ENCODE measurements at places on chromosomes 6 and 20. TPM values are rescaled to one million over a fixed set of nuclear protein-coding genes. Genes with fewer than 3 reads are reported as not detected.

Gene MCM8
- total RNA-seq: 7.2 TPM

GRCh38 chr20:38304845-38305447, 990 bp downstream of the BPI start:
- no peak overlapping the region for H3K4me3 ChIP-seq
- H3K36me3 ChIP-seq: no peaks in the 10 kb centered on the region
- no peaks in the 10 kb centered on the region for H3K27me3 ChIP-seq
- DNase-seq: no peak
- no peaks in the 10 kb centered on the region for H3K4me1 ChIP-seq
- no peak overlapping the region for H3K27ac ChIP-seq

- H3K27ac ChIP-seq: no peak overlapping the region
- no peak for DNase-seq
- H3K4me3 ChIP-seq: no peak overlapping the region
- H3K36me3 ChIP-seq: no peaks in the 10 kb centered on the region
- no peaks in the 10 kb centered on the region for H3K27me3 ChIP-seq
- no peaks in the 10 kb centered on the region for H3K4me1 ChIP-seq
These were observed 72.3 kb downstream of the NCOA7 start for GRCh38 chr6:125863023-125863422.

DNA sequence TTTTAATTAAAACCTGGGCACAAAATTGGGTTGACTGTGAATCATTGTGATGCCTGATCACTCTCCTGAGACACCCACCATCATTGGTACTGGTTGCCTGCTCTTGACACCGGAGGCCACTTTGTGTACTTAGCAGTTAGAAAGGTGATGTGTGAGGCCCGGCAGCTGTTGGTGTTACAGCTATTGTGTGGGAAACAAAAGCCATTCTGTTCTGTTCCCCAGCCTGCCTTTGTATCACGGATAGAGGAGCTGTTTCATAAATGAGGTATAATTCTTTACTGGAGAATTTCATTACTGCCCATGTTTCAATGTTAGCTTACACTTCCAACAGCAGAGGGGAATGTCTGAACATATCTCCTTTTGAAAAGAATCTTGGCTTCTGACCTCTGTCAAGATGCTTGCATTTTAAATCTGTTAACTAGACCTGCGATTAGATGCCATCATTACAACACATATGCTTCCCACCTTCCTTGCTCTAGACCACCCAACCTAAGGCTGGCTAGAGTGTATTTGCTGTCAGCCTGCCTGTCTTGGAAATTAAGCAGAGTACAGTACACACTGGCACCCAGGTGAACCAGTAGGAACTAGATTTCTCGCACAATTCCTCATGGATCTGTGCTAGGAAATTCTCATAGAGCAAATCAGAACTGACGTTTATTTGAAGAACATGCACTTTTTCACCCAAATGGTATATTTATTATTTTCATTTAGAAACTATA, 142.4 kb upstream of the INSM1 start:
- no peaks in the 10 kb centered on the region for H3K27me3 ChIP-seq
- no peak overlapping the region for H3K4me3 ChIP-seq
- no peaks in the 10 kb centered on the region for H3K36me3 ChIP-seq
- H3K4me1 ChIP-seq: no peaks in the 10 kb centered on the region
- H3K27ac ChIP-seq: no peak overlapping the region

Gene MAP7
- total RNA-seq: 1.8 TPM

Gene LTA
- not detected for total RNA-seq

DNA sequence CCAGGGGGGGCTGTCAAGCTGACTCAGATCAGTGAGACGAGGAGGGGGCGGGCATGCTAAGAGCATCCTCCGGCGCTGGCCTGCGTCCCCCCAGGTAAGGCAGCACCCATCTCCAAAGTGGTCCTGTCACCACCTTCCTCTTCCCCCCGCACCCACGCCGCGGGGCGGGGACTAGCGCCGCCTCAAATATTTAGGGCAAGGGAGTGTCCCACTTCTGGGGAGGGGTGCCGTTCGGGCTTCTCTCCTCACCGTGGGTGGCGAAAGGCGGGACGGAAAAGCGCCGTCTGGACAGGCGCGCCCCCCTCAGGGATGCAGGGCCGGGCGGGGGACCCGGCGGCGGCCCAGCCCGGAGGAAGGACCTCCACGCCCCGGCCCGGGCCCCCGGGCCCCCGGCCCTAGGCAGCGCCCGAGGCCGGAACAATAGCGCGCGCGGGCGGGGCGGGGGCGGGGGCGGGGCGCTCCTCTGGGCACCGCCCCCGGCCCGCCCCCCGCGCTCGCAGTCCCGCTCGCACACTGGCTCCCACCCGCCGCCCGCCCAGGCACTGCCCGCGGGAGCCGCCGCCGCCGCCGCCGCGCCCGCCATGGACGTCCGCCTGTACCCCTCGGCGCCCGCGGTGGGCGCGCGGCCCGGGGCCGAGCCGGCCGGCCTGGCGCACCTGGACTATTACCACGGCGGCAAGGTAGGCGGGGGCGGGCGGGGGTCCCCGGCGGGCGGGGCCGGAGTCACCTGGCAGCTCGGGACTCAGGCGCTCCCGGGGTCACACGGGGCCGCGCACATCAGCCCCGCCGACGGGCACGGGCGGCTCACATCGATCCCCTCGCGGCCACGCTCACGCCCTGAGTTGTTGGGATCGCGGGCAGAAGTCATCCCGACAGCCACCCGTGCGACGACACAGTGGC, at the start of gene TOX2:
TSS of gene TOX2 (plus strand) at position 542 of the 900 bp plus-strand sequence. CDS start at position 582, 40 bp downstream.
- peaks cover 7% of the 10 kb centered on the region for H3K4me1 ChIP-seq
- no peak for DNase-seq
- H3K4me3 ChIP-seq: peak within 1 kb of the TSS; percentile 46
- H3K27ac ChIP-seq: peak within 1 kb of the TSS; percentile 78
- H3K27me3 ChIP-seq: peaks cover 42% of the 10 kb centered on the region

Gene RCAN2
- 13.2 TPM for total RNA-seq

Gene MYL9
- 1,729 TPM for total RNA-seq

Gene GPLD1
- total RNA-seq: 7.2 TPM

DNA sequence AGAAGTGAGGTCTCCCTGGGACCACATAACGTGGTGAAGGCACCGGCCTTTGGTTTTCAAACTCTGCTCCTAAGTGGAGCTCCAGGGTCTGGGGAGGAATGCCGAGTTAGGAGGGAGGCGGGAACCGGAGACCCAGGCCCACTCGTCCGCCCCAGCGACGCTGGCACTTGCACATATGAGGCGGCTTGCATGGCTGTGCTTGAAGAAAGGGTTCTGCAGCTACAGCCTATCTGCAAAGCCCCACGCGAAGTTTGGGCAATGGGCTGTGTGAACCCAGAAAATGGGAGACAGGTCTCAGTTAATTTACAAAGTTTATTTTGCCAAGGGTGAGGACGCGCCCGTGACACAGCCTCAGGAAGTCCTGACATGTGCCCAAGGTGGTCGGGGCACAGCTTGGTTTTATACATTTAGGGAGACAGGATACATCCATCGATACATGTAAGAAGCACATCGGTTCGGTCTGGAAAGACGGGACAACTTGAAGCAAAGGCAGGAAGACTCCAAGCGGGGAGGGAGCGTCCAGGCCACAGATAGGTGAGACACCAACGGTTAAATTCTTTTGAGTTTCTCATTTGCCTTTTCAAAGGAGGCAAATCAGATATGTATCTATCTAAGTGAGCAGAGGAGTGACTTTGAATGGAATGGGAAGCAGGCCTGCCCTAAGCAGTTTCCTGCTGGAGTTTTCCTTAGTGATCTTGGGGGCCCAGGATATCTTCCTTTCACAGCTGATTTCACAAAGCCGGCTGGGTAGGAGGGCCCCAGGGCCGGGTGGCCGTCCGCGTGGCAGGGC, 782 bp upstream of the PCMTD2 start:
- no peak for DNase-seq
- peak overlapping the region; percentile 90 for H3K27ac ChIP-seq
- peak overlapping the region; percentile 81 for H3K4me3 ChIP-seq
- no peaks in the 10 kb centered on the region for H3K36me3 ChIP-seq
- no peaks in the 10 kb centered on the region for H3K4me1 ChIP-seq

Gene CLIC5
- total RNA-seq: 1.8 TPM

- no peak overlapping the region for H3K27ac ChIP-seq
- H3K4me1 ChIP-seq: no peaks in the 10 kb centered on the region
- H3K4me3 ChIP-seq: no peak overlapping the region
- H3K36me3 ChIP-seq: no peaks in the 10 kb centered on the region
- DNase-seq: no peak
- H3K27me3 ChIP-seq: no peaks in the 10 kb centered on the region
These were observed 181.9 kb downstream of the ERMARD start for GRCh38 chr6:169933251-169933821.

DNA sequence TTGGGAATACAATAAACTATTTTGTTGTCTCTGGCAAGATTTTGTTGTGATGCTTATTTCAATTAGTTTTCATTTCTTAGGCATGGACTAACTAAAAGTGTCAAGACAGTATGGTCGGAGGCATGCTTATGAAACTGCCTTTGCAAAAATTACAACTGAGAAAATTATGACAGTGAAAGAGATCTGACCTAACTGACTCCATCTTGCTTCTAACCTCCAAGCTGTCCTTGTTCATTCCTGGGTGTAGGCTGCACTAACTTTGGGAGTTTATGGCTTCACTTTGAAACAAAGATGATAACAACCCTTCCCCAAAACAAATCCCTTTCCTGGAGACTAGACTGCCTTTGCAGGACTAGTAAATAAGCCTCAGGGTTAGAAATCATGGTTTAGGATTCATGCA, 4.1 kb upstream of the SHLD1 start:
- no peaks in the 10 kb centered on the region for H3K27me3 ChIP-seq
- H3K36me3 ChIP-seq: no peaks in the 10 kb centered on the region
- DNase-seq: no peak

GRCh38 chr6:165594584-165595333, 68.3 kb downstream of the PDE10A start:
- H3K27ac ChIP-seq: no peak overlapping the region
- H3K36me3 ChIP-seq: no peaks in the 10 kb centered on the region
- H3K27me3 ChIP-seq: no peaks in the 10 kb centered on the region
- no peaks in the 10 kb centered on the region for H3K4me1 ChIP-seq

DNA sequence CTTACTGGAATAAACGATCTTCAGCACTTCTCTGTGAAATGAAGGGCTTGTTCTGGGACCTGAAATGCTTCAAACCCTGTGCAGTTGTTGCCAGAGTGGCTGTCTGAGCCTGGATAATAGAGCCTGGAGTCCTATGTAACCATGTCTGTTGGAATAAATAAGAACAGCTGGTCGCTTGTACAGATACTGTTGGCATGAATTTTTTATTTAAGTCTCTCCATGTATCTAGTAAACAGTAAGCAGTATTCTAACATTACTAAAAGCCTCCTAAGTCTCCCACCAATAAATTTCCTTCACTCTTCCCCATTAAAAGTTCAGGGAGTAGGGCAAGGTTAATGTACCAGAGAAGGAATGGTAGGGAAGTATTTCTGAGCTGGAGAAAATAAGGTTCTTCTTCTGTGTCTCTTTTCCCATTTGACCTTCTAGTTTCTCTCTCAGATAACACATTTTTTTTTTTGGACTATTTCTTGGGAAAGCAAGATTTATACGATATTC, 227.5 kb downstream of the PRL start:
- no peak for DNase-seq
- no peak overlapping the region for H3K4me3 ChIP-seq
- no peak overlapping the region for H3K27ac ChIP-seq
- H3K4me1 ChIP-seq: peaks cover 49% of the 10 kb centered on the region

Gene PGBD1
- total RNA-seq: 5.4 TPM

Gene PROKR2
- total RNA-seq: not detected
